ENCODE measurements at places on chromosomes 16 and 17. TPM values are rescaled to one million over a fixed set of nuclear protein-coding genes. Genes with fewer than 3 reads are reported as not detected.

The CCL8 gene
- not detected for total RNA-seq

The MTSS2 gene
- total RNA-seq = 25.7 TPM

The SMARCE1 gene
- total RNA-seq = 119 TPM

The NHLRC4 gene
- total RNA-seq = 0.41 TPM

The NXPH3 gene
- total RNA-seq = 7.7 TPM

The CHST4 gene
- not detected for total RNA-seq

The MYH13 gene
- not detected for total RNA-seq

The RNF43 gene
- total RNA-seq = 0.41 TPM
